ENCODE measurements at places on chromosomes 6 and 20.
A peak's percentile ranks its signal among the peaks of the same experiment; 100 is the strongest.

DNA sequence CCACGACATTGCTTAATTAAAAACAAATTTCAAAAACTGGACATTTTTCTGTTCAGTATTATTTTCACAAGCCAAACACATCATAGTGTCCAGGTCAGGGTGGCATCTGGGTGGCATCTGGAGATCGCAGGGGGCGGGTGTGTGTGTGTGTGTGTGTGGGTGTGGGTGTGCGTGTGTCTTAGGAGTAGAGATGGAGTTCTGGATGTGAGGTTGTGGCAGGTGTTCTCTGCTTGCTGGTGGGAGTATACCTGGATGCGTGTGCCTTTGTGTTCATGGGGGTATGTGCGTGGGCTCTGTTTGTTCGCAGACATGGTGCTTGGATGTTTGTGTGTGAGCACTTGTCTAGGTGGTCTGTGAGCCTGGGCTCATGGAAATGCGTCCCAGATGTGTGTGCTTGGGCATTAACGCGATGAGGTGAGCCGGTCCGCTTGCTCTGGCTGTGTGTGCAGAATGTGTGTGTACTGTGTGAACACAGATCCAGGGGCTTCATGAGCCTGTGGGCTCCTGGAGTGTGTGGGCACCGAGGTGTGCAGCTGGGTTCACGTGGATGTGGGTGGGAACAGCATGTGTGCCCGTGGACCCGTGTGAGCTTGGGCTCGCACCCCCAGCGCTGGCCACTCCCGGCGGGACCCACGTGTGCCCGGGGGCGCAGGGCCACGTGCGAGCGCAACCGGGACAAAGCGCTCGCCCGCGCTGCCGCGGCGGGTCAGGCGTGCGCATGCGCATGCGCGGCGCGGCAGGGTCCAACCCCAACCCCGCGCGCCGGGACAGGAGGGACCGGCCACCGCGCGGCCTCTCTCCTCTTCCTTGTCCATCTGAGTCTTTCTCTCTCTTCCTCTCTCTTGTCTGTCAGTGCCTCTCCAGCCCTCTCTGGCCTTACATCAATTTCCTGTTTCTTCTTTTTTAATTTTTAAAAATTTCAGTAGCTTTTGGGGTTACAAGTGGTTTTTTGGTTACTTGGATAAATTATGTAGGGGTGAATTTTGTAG is 60.4 kb downstream of the SRC start:
- DNase-seq, result no peak

GRCh38 chr6:170445487-170445886 is 107.6 kb downstream of the PSMB1 start:
- no peak for DNase-seq

- DNase-seq, result no peak
Measured at GRCh38 chr20:34104059-34104458, 8.0 kb downstream of the EIF2S2 start.

GRCh38 chr20:8043687-8044282 is 24.2 kb upstream of the TMX4 start:
- peak; percentile 35 for DNase-seq

GRCh38 chr20:23629017-23629541 is 8.7 kb downstream of the CST3 start:
- DNase-seq, result no peak

DNA sequence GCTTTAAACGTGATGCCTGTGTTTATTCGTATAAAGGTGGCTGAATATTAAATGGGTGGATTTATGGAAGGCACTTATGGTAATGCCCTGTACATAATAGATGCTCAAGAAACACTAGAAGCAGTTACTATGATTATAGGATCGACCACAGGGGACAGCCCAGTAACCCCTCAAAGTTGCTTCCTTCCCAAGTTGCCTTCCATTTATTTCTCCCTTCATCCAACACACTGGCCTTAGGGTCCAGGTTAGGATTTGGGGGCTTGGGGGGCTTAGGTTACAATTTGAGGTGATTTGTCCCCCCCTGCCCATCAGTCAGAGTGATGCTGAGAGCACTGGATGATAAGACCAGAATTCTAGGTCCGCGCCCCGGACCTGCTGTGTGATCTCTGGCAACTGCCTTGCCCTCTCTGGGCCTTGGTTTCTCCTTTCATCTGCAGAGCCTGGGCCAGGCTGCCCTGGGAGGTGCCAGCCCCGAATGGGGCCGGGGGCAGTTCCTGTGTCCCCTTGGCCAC is 101.5 kb downstream of the CEBPB start:
- DNase-seq, result no peak

DNA sequence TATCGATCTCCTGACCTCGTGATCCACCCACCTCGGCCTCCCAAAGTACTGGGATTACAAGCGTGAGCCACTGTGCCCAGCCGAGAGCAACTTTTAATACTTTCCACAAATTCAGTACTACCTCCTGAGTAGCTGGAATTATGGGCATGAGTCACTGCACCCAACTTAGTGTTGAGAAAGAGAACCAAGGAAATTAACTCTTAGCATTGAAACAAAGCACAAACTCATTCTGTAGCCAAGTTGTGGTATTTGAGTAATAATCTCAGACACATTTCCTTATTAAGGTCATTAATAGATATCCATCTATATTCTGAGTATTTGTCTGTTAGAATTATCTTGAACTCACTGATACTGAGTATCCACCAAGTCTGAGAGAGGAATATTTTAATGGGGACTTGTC is 14.3 kb upstream of the ELOVL2 start:
- no peak for DNase-seq

- no peak for DNase-seq
Measured at GRCh38 chr20:62888406-62888805, 26.8 kb upstream of the TCFL5 start.

- peak; percentile 42 for DNase-seq
Measured at GRCh38 chr6:90458353-90459224, 128.3 kb downstream of the MAP3K7 start.

GRCh38 chr6:163860287-163861081 is 446.0 kb downstream of the QKI start:
- DNase-seq, result no peak

- DNase-seq, result no peak
Measured at GRCh38 chr6:159645640-159646039, 47.4 kb downstream of the SOD2 start.

DNA sequence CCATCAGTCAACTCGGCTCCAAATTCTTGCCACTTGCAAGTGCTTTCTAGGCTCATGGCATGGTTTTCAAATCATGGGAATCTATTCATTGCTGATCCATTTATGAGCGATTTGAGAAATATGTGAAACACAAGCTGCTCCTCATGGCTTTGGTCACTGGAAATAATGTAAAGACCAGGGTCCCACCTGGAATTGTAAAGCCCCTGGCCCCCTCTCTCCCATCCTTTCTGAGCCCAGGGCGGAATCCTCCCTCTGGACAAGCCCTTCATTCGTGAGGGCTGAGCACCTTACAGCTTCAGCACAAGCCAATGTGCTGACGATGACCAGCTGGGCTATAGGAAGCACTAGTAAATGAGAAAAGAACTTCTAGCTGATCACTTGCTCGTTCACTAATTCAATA is 96.0 kb downstream of the RNASET2 start:
- DNase-seq, result no peak

DNA sequence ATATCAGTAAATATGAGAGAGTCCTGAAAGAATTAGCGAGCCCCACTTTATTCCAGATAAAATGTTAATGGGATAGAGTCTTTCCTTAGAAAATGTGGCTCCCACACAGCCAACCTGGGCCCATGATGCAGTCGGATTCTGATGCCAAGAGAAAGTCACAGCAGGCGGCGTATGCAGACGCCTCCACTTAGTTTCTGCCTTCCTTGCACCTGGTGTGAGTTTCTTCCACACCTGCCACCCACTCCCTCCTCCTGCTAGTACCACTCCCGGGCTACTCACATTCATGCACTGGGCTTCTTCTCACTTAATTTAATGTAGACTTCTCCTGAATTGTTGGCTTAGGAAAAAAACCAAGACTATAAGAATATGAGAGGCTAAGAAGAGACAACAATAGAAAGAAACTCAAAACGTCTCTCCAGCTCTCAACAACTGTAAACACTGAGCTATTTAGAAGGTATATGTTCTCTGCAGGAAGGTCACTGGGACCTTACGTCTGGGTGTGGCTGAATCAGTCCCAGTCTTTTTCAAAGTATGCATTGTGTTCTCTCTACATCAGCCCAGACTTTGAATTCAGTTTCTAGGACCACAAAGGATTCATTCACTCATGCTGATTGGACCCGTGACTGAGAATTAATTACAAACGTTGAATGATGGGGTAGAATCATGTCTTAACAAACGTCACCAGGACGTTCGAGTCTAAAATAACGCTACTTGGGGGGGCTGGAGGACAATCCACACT is 70.4 kb downstream of the GCNT2 start:
- DNase-seq, result no peak

DNA sequence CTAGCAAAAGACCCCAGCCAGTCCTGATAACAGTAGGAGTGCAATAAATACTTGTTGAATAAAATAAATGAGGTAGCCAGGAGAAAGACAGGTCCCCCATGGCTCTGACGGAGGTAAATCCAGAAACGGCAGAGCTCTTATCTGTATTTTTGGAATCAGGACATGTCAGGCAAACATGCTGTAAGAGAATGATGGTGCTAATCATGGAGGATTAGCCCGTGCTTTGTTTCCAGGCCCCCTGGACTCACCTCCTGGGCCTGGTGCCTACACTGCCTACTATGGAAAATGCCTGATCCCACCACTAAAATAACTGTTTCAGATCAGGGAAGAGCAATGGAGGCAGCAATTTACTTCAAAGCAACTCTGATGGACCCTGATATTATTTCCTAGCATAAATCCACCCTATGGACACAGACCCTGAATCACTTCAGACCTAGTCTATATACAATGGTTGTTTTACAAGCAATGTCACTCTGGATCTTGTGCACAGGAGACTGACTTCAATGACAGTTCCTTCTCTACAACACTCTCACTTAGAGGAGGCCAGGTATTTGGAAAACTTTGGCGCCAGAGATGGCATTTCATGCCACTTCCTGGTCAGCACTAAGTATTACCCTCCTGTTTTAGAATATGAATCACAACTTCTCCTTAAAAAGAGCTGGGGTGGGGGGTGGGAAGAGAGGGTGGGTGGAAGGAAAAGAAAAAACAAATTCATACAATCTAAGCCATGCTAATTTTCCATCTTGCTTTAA is 6.4 kb downstream of the MRPL14 start:
- DNase-seq, result no peak

GRCh38 chr20:41085606-41086005 is 51.7 kb upstream of the PLCG1 start:
- DNase-seq, result no peak

DNA sequence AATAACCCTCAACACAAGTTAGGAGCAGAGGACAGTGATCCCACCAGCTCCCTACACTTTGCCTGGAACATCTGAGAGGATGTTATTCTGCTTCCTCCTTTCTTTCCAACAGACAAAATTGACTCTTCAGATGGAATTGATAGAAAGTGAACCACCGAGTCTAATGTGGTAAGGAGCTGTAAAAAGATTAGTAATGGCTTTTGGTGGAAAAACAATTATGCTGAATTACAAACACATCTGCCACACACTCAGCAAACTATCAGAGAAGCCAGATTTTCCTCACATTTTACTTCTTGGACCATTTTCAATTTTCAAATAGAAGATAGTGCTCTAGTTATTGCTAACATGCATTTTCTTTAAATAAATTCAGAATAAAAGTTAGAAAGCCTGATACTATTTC is 171.8 kb upstream of the COL21A1 start:
- no peak for DNase-seq

DNA sequence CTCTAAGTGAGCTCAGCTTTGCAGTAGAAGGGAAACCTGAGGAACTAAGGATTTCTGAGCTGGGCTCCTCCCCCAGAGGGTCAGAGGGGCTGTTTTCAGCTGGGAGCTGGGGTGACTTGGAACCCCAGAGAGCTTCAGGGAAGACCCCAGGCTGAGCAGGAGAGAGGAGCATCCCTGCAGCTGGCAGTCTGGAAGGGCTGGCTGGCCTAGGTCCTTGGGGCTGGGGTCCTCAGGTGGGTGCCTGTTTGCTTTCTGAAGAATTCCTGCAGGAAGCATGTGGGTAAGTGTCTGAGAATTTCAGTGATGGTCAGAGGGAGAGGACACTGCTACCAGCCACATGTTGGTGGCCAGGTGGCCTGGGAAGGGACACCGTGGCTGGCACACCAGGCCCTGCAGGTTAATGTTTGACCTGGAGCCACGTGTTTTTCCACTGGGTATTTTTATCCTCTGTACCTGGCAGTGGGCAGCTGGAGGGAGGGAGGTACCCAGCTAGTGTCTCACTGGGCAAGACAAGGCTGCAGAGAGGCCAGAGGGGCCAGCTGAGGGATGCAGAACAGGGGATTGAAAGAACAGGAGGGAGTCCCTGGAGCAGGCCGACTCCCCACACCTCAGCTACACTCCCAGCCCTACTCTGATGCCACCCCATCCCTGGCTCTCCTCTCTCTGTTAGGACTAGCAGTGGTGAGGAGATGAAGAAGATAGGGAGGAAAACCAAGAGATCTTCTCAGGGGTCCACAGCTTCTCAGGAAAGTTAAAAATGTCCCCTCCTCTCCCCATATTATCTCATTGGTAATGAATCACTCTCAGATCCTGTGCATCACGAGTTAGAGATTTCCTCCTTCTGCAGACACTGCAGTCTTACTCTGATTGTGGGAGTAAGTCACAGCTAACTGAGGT is 143.6 kb downstream of the VEGFA start:
- DNase-seq, result no peak

- DNase-seq, result no peak
Measured at GRCh38 chr6:168865-169455, 123.3 kb upstream of the DUSP22 start.

DNA sequence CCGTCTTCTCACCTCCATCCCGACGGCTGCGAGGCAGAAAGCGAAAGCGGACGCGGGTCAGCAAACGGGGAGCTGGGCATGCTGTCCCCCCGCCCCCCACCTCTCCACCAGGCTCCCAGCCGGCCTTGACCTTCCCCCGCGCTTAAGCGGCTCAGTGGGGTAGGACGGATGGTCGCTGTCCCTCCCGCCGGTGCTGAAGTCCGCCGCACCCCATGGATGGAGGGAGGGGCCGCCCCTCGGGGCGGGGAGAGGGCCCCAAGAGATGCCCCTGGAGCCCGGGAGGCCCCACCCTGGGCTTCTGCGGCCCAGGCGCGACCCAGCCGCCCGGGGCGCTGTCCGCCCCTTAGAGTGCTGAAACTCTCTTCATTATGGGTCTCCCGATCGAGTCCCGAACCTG is at the start of gene KCNB1:
Gene KCNB1, minus strand, starts transcription at position 48 of the 397 bp plus-strand sequence. CDS start 188 bp downstream, outside the sequence.
- DNase-seq, result peak; percentile 9

GRCh38 chr6:72740135-72740534 is 118.3 kb downstream of the KCNQ5 start:
- DNase-seq, result no peak

DNA sequence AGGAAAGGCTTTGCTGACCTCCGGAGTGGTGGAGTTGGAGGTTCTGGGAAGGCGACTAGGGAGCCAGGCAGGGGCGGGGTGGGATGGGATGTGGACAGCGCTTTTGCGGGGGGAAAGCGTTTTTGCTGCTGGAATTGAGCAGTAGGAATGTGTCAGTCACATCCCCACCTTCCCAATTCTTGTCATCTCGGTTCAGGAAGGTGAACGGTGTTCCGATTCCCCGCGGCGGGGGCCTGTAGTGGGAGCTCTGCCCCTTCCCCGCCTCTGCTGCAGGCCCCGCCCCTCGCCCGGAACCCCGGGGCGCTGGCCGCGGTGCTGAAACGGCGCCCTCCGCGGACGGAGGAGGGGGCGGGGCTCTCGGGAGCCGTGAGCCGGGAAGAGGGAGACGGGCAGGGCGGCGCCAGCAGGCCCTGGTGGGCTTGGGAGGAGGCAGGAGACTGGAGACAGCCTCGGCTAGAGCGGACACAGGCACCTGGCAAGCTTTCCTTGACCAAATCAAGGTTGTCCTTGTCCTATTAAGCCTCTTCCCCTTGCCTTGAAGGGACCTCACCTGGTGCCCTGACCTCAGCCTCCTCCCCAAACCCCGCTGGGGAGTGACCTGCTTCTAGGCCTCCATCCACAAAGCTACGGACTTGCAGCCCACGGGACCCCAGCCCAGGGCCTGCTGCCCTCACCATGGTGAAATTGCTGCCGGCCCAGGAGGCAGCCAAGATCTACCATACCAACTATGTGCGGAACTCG is at the start of gene LHFPL5:
Gene LHFPL5, plus strand, starts transcription at position 357 of the 741 bp plus-strand sequence. Its CDS starts 319 bp downstream, at position 676.
- DNase-seq, result peak; percentile 8

All from effector CD4-positive, alpha-beta T cell (primary cell).